ENCODE measurements at places on chromosomes 4 and X.

DNA sequence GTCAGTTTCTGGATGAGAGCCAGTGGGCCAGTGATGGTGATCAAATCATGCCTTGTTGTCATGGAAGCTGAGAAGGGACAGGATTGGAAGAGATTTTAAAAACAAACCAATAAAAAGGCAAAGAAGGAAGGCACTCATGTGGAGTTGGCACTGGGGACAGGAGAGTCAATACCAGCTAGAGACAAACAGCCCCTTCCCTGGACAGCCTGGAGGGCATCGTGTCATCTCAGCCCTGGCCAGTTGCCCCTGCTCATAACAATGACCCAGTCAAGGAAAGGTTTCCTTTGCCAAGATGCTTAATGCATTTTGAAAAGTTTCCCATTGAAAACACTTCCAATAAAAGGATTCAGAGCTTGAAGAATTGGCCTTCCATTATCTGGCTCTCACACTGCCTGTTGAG, 55.5 kb downstream of the SCML1 start:
- no peak for DNase-seq

- no peak for DNase-seq
Measured at GRCh38 chr4:127634181-127634580, 1.4 kb downstream of the INTU start.

- DNase-seq, result no peak
Measured at GRCh38 chrX:40685362-40685918, 38.1 kb upstream of the CXorf38 start.

DNA sequence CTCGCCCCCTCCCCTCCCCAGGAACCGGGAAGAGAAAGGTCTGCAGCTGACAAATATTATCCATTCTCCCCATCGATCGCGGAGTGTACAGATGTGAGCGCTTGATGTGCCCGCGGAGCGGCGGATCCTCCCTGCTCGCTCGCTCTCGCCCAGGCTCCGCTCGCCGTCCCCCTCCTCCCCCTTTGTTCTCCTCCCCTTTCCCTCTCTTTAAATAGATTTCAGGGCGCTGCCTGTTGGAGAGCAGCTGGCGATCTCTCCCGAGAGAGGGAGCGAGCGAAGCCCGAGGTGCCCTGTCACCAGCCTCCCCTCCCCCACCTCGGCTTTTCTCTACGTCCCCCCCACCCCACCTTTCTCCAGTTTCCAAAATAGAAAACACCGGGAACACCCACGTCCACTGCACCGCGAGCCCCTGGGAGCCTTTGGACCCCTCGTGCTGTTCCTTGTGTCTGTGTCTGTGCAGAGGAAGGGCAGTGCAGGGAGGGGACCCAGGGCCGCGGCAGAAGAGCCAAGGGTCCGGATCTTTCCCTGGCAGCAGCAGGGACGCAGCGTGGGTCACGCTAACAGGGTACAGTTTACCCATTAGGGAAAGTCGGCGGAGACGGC, 56.6 kb upstream of the BCOR start:
- no peak for DNase-seq

DNA sequence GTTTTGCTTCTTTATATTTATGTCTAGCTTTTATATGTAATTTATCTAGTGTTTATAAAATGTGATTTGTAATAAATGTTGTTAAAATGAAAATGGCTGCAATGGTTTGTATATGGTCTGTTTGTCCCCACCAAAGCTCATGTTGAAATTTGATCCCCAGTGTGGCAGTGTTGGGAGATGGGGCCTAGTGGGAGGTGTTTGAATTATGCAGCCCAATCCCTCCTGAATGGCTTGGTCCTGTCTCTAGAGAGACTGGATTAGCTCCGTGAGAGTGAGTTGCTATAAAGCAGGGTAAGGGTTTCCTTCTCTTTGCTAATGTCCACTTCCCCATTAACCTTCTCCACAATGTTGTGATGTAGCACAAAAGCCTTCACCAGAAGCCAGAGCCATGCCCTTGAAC, 30.0 kb upstream of the JADE3 start:
- DNase-seq, result no peak

- no peak for DNase-seq
Measured at GRCh38 chrX:71396576-71396975, 30.4 kb downstream of the TAF1 start.

DNA sequence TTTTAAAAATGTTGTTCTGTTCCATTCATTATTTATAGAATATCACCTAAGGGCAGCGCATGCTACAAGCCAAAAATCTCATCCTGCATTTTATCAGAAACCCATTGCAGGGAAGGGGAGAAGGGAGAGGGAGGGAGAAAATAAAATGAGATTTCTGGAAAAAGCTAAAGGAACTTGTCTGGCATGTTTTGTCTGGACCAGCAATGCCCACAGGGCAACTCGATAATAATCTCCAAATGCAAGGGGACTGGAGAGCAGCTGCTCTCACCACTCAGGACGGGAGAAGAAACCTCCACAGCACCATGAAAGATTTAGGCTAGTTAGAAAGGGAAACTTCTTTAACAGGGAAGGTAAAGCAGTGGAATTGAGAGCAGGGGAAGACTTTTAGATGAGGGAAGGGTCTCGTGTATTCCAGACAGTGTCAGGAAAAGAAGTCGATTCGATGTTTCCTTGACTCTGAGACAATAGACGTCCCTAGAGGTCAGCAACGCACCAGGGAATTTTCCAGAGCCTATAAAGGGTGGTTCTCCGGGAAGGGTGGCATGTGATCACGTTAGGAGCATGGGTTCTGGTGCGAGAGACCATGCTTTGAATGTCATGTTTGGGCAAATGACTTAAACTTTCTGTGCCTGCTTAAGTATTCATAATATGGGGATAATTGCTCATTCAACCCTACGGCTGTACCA, 132.2 kb upstream of the NDP start:
- DNase-seq, result no peak

- no peak for DNase-seq
Measured at GRCh38 chr4:165877286-165877685, 4.2 kb downstream of the TLL1 start.

- no peak for DNase-seq
Measured at GRCh38 chr4:30945586-30945985, 225.4 kb downstream of the PCDH7 start.

GRCh38 chr4:138910195-138910913, 105.2 kb upstream of the NOCT start:
- no peak for DNase-seq

DNA sequence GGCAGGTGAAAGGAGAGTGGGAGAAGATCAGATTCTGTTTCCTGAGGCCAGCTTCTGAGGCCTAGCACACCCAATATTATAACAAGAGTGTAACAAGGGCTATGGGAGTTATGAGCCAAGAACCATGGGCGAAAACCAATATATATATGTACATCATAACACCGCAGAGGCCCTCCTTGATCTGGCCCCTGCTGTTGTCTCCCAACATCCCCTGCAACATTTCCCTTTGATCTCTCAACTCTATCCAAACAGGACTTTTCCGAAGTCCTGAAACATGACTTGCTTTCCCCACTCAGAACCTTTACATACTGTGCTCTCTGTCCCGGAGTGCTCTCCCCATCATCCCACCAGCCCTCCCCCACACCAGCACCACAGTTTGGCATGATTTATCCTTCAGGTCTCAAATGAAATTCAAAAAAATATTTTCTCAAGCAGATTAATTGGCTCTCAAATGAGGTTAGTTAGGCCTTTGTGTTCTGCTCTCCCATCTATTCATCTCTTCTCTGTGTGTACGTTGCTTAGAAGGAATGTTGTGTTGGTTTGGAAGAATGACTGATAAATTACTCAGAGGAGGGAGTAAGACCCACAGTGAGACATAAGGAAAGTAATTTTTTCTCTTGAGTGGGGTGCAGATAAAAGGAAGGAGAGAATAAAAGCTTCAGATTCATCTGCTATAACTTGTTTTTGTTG, 58.1 kb upstream of the SMIM10 start:
- DNase-seq, result no peak

GRCh38 chrX:16664074-16664473, 14.1 kb downstream of the S100G start:
- no peak for DNase-seq

DNA sequence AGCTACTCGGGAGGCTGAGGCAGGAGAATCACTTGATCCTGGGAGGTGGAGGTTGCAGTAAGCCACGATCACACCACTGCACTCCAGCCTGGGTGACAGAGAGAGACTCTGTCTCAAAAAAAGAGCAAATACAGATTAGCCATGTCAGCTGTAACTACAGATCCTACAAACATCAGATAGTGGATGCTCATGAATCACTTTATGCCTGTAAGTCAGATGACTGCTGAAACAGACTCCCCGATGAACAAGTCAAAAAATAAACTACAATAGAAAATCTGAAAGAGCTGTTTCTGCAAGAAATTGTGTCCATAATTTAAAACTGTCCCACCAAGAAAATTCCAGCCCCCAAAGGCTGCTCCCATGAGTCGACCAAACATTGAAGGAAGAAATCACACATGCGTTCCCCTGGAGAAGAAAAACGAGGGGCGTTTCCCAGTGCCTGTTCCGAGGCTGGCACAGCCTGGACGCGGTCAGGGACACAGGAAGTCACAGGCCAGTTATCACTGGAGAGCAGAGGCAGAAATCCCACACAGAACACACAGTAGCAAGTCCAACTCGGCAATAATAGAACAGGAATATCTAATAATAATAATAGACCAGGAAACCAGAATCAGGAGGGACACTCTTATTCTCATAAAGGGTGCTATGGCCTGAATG, 30.0 kb upstream of the GTPBP6 start:
- no peak for DNase-seq

DNA sequence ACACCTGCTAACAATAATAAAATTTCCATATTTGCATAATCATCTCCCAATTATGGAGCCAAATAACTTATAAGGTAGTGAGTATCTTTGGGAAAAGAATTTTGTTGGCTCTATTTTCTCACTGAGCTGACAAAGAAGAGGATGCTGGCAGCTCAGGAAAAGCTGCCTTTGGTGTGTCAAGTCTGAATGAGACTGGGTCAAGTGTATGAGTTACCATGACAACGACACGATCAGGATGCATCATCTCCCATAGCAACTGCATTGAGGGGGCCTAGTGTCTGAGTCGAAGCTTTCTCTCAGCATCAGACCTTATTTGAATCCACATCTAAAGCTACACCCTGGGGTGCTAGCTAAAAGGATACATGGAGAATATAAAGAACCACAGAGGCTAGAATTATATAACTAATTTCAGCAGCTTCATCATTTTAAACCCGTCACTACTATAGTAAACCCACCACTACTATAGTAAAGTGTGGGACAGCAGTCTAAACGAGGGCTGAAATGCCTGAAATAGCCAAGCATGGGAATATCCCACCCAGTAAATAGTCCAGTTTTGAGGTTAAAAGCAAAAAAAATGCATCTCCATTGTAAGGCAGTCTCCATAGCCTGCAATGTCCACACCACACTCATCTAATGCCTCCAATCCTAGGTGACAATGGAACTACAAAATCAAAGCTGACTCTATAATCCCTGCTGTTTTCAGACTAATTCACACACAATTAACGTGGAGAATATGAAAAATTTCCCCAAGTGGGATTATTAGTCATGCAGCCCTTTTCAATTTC, 16.0 kb downstream of the GSPT2 start:
- DNase-seq, result no peak

DNA sequence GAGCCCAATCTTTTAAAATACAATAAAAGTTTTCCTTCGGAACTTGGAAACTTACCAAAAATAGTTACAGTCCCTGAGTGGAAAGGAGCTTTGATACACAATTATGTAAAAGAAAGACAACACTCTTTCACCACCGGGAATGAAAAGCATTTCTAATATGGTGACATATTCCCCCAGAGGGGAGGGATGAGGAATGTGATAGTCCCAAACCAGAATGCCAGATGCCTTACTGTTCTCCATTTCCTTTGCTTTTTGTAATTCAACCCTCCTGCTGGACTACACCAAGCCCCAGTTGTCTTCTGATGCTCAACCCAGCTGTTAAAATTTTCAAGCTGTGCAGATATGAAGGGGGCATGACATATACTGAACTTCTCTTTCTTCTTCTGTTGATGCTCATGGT, 4.1 kb downstream of the PRIMPOL start:
- DNase-seq, result no peak

DNA sequence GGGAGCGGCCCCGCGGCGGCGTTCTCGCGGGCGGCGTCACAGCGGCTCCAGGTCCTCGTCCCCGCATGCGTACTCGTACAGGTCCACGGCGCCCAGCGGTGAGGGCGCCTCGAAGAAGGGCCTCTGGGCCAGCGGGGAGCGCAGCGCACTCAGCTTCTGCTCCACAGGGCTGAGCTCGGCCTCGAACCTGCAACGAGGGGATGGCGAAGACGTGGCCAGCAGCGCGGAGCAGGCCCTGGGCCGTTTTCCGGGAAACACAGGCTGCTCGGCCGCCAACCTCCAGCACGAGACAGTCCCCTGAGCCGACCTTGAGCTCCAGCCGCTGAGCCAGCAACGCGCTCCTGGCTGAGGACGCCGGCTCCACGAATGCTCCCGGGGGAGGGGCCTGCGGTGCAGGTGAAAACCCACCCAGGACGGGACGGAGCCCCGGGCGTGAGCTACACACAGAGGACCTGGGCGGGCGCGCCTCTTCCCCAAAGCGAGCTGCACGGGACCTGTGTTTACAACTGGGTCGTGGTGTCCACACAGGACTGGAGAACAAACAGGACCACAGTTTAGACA, 15.8 kb upstream of the GTPBP6 start:
- DNase-seq, result no peak

- DNase-seq, result no peak
Measured at GRCh38 chr4:80831383-80832361, 198.8 kb upstream of the BMP3 start.

DNA sequence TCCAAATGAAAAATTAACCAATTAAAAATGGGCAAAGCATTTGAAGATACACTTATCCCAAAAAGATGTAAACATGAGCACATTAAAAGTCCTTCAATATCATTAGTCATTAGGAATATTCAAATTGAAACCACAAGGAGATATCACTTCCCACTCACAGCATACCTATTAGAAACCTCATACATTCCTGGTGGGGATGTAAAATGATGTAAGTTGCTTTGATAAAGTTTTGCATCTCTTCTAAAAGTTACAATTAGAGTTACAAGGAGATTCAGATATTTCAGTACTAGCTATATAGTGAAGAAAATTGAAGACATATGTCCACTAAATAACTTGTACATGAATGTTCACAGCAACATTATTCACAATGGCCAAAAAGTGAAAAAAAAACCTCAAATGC, 1109.3 kb upstream of the LCORL start:
- no peak for DNase-seq

DNA sequence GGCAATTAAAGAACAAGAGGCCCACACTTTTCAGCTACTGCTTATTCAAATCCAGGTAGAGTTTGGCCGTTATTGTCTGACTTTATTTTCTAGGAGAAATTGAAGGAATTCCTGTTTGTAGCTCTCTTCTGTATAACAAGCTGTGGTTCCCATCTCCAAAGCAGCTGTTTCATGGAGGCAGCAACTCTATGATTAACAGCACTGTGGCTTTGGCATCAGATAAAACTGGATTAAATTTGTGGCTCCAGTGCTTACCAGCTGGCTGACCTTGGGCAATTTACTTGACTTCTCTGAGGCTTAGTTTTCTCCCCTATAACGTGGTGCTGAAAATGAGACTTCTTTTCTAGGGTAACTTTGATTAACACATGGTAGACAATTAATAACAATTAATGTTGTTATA, 28.1 kb downstream of the SLC30A9 start:
- DNase-seq, result no peak

GRCh38 chrX:42093756-42094155, 170.4 kb upstream of the CASK start:
- DNase-seq, result no peak
